Fibroblast of lung (primary cell): ENCODE measurements at places on chromosomes 13 and 19.

DNA sequence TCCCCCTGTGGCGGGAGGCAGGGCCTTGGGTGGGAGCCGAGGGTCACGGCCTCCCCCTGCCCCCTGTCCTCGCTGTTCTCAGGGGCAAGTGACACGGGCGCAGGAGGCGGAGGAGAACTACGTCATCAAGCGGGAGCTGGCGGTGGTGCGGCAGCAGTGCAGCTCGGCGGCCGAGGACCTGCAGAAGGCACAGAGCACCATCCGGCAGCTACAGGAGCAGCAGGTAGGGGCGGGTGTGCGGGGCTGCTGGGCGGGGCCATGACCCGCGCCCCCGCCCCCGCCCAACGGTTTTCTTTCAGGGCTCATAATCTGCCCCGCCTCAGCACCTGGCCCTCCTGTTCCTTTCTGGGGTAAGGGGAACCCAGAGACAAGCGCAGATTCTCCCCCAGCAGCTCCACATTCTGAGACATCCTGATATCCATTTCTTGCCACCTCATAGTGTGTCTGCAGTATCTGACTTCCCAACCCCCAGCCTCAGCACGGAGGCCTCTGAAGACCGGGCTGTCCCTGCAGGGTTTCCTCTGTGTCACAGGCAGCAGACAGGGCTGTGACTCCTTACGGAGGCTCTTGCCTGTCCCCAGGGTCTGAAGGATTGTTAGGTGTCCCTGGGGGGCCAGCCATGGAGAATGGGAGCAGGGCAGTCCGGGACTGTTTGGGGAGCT is 15.9 kb downstream of the PRR36 start:
- no peak for DNase-seq

- DNase-seq: no peak
Observed at GRCh38 chr19:35429698-35430408, 18.2 kb upstream of the FFAR2 start.

DNA sequence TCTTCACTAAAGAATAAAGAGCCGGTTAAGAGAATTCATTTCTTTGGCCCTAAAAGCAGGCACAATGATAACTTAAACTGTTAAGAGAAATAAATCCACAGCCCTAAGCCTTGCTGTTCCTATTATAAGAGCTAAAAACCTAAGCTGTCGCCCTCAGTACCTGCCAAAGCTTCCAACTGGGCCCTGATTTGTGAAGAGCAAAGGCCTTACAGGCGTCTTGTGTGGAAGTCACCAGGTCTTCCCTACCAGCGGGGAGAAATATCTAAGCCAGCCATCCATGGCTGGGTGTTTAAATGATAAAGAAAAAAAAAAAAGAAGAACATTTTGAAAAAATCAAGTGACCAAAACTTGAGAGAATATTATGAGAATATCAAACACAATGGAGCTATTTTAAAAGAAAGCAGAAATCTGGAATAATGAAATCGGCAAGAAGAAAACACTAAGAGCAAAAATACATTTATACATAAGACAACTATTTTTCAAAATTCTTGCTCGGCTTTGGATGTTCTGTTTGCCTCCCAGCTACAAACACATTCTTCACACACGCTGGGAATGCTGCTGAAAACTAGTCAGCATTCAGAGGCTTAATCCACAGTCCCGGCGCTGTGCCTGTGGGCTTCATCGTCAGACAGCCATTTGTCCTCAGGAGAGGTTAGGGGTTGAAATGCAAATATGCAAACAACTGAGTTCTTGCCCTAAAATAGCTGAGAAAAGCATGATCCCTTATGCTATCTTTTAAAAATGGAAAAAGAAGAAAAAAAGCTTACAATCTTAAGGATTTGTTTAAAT is 89.8 kb upstream of the LSM14A start:
- DNase-seq: no peak

GRCh38 chr19:17114414-17114831 is 38.8 kb downstream of the MYO9B start:
- DNase-seq: no peak

DNA sequence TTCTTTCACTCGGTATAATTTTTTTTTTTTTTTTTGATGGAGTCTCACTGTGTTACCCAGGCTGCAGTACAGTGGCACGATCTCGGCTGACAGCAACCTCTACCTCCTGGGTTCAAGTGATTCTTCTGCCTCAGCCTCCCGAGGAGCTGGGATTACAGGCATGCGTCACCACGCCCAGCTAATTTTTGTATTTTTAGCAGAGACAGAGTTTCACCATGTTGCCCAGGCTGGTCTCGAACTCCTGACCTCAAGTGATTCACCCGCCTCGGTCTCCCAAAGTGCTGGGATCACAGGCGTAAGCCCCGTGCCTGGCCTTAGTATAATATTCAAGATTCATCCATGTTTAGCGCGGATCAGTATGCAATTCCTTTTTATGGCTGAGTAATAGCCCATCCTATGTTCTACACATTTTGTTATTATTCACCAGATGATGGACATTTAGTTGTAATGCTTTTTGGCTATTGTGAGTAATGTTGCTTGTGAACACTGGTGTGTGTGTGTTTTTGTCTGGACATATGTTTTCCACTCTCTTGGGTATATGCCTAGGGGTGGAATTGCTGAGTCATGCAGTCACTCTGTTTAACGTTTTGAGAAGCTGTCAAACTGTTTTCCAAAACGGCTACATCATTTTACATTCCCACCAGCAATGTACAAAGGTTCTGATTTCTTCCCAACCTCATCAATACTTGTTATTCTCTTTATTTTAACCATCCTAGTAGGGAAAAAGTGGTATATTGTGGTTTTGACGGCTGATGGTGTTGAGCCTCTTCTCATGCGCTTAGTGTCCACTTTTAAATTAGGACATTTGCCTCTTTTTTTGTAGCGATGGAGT is 22.9 kb downstream of the PLEKHF1 start:
- peak; percentile 80 for DNase-seq

DNA sequence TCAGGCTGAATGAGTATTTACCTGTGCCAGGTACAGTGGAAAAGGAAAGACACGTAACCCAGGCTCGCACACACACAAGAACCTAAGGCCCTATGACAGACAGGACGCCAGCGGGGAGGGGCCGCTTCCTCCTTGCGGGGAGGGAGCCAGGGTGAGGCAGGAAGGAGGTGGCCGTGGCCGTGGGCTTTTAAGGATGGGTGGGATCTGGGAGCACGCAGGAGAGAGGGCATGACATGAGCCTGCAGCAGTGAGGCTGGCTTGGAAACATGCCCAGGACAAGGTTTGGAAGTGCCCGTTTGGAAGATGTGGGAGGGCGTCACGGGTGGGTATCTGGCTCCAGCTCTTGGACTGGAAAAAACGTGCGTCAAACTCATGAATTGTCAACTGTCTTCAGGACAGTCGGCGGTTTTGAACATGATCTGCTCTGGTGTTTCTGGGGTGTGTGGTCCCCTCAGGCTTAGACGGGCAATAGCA is 20.1 kb downstream of the SH3GL1 start:
- no peak for DNase-seq

DNA sequence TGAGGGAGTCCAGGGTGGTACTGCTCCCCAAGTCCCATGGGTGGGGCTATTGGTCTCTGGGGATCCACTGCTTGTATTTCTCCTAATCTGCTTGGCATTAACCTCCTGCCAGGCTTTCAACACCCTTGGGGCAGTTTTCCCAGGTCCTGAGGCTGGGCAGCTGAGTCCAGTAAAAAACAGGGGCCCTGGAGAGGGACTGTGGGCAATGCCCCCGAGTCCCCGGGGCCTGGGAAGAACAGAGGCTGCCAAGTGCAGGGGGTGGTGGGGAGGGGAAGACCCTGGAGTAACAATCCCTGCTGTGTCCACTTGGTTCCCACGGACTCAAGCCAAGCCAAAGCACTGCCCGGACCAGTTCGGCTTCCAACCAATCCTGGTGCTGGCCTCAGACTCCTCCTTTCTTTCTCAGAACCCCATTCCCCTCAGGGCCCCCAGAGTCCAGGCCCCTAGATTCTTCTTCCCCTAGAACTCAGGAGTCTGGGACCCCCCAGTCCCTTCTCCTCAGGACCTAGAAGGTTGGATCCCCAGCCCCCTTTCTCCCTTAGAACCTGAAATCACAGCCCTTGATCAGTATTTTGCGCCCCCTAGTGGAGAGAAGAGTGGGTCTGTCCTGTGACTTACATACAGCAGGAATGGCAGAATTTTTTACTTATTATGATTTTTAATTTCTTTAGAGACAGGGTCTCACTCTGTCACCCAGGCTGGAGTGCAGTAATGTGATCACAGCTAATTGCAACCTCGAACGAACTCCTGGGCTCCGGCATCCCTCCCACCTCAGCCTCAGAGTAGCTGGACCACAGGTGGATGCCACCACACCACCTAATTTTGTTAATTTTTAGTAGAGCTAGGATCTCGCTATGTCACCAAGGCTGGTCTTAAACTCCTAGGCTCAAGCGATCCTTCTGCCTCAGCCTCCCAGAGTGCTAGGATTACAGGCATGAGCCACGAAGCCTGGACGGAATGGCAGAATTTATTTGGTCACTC is 3.7 kb upstream of the CLPTM1 start:
- DNase-seq: peak; percentile 67

DNA sequence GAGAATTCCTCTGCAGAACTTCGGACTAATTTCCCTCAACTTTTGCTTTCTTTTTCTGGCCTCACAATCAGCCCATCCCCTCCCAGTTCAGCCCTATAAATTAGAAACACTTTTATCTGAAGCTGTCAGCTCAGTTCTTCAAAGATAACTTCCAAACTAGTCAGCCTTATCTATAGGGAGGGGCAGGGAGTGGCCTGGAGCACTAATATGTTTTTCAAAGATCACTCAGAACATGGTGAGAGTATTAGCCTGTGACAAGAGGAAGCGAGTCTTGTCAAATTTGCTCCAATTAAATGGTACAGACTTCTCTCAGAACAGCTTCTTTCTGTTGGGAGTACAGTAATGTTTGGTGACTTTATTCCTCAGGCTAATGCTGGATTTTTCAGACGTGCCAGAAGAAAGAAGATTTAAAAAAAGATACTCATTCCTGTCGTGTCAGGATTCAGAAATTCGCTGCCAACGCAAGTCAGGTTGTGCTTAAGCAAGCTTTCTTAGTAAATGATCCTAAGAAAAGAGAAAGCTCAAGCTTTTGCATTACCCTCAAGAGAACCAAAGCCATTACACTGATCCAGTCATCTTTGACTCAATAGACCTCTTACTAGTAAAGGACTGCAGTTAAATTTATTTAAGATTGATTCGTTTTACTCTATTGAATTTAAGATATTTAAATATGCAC is 1033.6 kb downstream of the SLITRK5 start:
- DNase-seq: peak; percentile 14

- peak; percentile 32 for DNase-seq
Observed at GRCh38 chr19:13119627-13120026, 1.6 kb downstream of the NACC1 start.

DNA sequence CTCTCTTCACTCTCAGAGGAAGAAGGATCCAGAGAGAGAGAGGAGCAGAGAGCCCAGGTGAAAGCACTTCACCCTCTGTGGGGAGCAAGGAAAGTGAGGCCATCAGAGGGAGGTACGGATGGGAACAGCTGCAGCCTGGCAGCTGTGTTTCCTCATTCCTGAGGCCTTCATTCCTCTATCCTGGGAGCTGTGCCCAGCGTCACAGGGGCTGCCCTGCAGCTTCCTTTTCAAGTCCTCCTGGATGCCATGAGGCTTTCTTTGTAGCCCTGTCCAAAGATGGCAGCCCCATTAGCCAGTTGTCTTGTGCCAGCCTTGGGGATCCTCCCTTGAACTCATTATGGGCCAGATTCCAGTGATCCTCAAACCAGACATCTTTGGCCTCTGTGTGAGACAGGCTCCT is 76.8 kb upstream of the PCDH8 start:
- DNase-seq: no peak

DNA sequence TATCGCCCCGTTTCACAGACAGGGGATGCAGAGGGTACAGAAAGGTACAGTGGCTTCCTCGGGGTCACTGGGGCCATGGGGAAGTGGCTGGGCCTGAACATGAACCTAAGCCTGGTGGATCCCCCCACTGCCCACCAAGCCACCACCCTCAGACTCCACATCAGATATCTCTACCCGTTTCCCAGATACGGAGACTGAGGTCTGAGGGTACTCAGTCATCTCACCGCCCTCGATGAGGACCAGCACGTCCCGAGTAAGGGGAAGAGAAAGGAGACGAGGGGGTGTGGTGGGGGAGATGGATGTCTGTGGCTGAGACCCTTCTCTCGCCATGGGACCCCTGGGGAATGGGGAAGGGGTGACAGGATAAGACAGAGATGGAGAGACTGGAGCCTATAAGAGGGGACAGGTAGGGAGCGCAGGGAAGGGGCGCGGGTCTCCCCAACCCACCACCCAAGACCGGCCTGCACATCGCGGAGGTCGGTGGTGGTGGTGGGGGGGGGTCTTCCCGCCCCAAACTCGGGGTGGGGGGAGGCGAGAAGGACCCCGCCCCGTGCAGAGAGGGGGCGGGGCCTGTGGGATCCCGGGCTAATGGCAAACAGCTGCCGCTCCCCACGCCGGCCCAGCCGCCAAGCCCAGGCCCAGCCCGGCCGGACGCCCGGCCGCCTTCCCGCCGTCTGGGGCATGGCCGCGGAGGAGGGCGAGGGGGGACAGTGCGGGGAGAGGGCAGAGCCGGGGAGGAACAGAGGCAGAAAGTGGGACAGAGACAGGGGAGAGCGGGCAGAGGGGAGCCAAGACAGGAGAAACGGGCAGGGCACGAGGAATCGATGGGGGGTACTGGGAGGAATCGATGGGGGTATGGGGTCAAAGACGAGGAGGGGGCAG is 698 bp downstream of the KANK2 start:
- peak; percentile 31 for DNase-seq

DNA sequence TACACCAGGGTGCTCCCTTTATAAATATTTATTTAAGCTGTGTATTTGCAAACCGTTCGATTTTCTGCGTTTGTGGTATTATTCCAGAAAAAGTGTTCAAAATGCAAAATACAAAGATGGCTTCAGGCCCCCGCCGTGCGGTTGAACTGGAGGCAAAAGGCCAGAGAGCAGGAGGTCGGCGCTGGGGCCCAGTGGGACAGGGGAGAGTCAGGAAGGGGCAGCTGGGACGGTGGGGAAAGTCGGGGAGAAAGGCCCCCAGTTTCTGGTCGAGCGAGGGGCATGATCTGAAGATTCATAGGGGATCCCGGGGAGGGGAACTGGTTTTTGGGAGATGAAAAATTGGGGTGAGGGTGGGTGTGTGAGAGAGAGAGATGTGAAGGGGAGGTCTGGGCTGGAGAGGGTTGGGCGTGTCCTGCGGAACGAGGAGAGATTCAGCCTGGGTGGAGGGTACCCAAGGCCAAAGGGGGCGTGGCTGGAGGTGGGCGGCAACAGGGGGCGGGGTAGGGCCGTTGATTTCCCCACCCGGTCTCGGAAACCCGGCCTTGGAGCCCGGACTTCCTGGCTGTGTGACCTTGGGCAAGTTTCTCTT is 678 bp downstream of the ISOC2 start:
- peak; percentile 81 for DNase-seq

- no peak for DNase-seq
Observed at GRCh38 chr13:101977475-101977874, 424.4 kb downstream of the FGF14 start.

- no peak for DNase-seq
Observed at GRCh38 chr13:113397608-113398425, 33.9 kb upstream of the GRTP1 start.

- DNase-seq: no peak
Observed at GRCh38 chr19:43673637-43674036, 3.7 kb upstream of the PLAUR start.

GRCh38 chr13:99972190-99972731 is 694 bp upstream of the ZIC5 start:
- DNase-seq: no peak

GRCh38 chr13:75481176-75482069 is 546 bp downstream of the TBC1D4 start:
- peak; percentile 40 for DNase-seq

GRCh38 chr19:39251846-39252245 is 3.2 kb upstream of the IFNL4 start:
- no peak for DNase-seq

- DNase-seq: peak; percentile 1
Observed at GRCh38 chr13:71712988-71713653, 153.9 kb downstream of the DACH1 start.

GRCh38 chr19:34676697-34677385 is at the start of gene SCGB2B2:
Gene SCGB2B2 (minus strand): TSS chr19:34677159. CDS start chr19:34594563, 82,596 bp downstream.
- no peak for DNase-seq
